Smooth muscle cell of the umbilical artery (primary cell): ENCODE measurements at places on chromosomes 4 and X. TPM values are rescaled to one million over a fixed set of nuclear protein-coding genes. Genes with fewer than 3 reads are reported as not detected.

SLITRK4 gene
- total RNA-seq: 3.6 and 6.6 TPM in 2 replicates

MAPK10 gene
- total RNA-seq: 3.6 and 4.2 TPM in 2 replicates

CXorf65 gene
- not detected in 2 replicates for total RNA-seq

EOLA2 gene
- total RNA-seq: 18.2 and 20.2 TPM in 2 replicates
